Motor neuron (in vitro differentiated cells): ENCODE measurements at places on chromosomes 5 and 9. TPM values are rescaled to one million over a fixed set of nuclear protein-coding genes. Genes with fewer than 3 reads are reported as not detected.
A peak's percentile ranks its signal among the peaks of the same experiment; 100 is the strongest.

Gene FCN1
- 0.05 and 0.13 TPM in 2 replicates for total RNA-seq

Gene IL33
- not detected in 2 replicates for total RNA-seq

Gene LCN6
- total RNA-seq = not detected in 2 replicates

Gene PCDHGA7
- total RNA-seq = 0.33 and 0.36 TPM in 2 replicates

Gene PCDHGB3
- total RNA-seq = 0.52 and 0.53 TPM in 2 replicates

GRCh38 chr9:109950710-109951443 is 170.9 kb downstream of the PALM2AKAP2 start:
- no peak for ATAC-seq

GRCh38 chr9:136189394-136190236 is 15.3 kb downstream of the LHX3 start:
- peak; percentile 52 for ATAC-seq

DNA sequence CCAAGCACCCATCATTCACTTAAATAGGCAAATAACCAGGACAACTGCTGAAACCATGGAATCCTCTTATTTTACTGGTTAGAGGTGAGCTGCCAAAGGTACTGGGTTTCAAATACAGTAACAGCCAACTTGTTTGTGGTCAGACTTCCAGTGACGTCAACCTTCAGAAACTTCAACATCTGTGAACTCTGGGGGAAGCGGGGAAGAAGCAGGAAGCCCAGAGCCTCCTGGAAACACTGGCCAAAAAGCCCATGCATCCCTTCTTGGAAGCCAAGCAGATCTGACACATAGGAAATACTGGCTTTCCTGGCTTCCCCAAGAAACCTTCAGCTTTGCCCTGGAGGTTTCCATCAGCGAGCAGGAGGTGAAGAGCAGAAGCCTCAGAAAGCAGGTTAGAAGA is 4.9 kb upstream of the FRRS1L start:
- ATAC-seq = no peak

DNA sequence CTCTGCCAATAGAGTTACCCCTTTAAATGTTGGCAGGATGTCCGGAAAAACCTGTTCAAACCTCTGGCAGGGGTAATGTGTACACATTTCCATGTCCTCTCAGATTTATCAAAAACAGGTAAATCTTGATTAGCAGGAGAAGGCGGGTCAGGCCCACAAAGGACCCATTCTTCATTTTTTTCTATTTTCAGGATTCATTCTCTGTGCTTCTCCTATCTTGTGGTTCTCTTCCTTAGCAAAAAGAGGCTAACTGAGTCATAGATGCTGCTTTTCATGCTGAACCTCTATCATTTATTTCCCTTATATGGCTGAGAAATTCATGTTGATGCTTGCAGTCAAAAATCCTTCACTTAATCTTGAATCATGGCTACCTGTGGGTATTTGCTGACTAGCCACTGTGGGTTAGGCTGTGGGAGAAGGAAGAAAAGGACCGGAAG is 112.7 kb upstream of the IQGAP2 start:
- no peak for ATAC-seq

DNA sequence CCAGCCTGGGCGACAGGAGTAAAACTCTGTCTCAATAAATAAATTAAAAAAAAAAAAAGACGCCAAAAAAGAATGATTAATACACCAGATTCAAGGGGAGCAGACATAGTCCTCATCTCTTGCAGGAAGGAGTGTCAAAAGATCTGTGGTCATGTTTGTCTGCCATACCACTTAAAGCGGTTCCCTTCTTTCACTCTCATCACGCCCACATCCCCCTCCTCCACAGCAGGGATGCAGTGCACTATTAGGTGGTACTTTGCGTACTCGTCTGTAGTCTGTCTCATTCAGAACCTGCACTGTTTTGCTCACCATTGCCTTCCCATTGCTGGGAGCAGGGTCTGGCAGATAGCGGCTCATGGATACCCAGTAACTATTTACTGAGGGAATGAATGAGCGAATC is 11.2 kb downstream of the CDHR2 start:
- no peak for ATAC-seq
